GM23248 (cell line): ENCODE measurements at places on chromosomes 6 and 20.
A peak's percentile ranks its signal among the peaks of the same experiment; 100 is the strongest.

- DNase-seq, result peak; percentile 26
Observed at GRCh38 chr6:32397252-32397920, 9.6 kb downstream of the BTNL2 start.

DNA sequence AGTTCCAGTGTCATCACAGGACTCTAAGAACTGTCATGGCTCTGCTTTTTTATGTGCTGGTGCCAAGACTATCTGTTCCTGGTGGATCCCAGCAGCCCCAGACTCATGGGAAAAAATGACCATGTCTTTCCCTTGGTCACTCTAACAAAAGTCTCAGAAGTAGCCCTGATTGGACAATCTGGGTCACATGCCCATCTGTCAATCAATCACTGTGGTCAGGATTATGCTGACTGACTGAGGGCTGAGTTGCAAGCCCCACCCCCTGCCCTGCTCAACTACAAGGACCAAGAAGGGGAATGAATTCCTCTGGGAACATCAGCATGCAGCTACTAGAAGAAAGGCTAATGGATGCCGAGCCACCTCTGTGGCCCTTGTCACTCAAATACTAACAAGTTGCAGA, 91.6 kb downstream of the EDN3 start:
- no peak for DNase-seq

DNA sequence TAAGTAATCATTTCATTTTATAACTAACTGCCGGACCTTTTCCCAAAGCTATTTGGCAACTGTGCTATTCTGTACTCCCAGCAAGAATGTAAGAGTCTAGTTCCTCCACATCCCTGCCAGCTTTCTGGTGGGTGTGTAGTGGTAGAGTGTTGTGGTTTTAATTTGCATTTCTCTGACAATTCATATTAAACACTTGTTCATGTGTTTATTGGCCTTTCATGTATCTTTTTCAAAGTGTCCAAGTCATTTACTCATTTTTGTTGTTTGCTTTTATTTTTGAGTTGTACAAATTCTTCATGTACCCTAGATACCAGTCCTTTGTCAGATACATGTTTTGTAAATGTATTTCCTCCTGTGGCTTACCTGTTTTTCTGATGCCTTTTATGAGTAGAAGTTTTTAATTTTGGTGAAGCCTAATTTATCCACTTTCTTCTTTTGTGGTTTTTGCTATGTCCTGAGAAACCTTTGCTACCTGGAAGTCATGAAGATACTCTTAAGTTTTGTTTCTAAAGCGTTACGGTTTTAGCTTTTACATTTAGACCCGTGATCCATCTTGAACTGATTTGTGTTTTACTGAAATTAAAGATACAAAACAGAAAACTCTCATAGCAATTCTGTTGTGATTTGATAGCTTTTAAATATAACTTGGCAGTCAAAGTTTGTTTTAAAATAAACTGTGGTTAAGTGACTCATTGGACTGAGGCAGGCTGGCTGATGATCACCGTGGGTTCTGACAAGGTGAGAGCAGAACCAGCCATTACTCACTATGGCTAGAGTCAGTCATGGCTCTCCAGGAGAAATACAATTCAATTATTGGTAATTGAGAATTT, 8.0 kb downstream of the MYLIP start:
- DNase-seq, result peak; percentile 91

DNA sequence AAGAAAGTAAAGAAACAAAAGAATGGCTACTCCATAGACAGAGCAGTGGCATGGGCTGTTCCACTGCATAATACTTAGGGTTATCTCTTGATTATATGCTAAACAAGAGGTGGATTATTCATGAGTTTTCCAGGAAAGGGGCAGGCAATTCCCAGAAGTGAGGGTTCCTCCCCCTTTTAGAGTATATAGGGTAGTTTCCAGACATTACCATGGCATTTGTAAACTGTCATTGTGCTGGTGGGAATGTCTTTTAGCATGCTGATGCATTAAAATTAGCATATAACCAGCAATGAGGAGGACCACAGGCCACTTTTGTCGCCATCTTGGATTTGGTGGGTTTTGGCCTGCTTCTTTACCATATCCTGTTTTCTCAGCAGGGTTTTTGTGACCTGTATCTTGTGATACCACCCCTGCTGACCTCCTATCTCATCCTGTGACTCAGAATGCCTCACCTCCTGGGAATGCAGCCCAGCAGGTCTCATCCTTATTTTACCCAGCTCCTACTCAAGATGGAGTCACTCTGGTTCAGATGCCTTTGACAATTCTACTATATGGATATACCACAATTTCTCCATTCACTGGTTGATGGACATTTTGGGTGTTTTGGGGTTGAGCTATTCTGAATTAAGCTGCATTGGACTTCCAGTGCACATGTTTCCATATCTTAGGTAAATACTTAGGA, 280.6 kb downstream of the FARS2 start:
- DNase-seq, result peak; percentile 17

- DNase-seq, result peak; percentile 89
Observed at GRCh38 chr6:42692137-42692911, 30.1 kb downstream of the PRPH2 start.

DNA sequence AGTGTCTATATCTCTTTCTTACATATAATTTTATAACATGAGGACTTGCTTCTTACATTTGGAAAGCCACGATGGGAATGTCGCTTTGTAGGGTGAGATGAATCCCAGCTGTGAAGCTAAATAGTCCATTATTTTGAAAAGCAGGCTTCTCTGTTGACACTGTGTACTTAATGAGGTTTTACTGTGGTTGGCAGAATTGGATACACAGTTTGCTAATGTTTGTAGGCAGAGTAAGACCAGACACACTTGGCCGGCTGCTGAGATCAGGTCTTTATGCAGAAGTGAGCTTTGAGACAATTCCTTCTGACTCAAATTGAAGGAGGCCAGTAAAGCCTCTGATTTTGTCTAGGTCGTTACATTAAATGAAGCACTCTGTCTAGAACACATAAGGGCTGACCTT, 93.0 kb downstream of the NDUFAF5 start:
- no peak for DNase-seq

DNA sequence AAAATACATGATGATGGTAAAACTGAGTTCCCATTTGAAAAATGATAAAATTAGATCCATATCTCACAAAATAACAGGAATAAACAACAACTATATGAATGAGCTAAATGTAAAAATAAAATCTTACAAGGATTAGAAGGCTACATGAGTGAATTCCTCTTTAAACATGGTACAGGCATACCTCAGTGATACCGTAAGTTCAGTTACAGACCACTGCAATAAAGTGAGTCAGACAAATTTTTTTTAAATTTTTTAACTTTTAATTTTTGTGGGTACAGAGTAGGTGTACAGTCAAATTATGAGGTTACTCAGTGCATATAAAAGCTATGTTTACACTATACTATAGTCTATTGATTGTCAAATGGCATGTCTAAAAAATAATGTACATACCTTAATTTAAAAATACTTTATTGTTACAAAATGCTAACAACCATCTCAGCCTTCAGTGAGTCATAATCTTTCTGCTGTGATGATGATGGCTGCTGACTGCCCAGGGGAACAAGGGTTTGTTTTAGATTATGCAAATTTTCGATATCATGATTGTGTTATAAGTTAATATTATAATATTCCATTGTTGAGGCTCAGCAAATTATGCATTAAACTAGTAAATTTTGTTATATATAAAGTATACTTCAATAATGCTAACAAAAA, 222.8 kb upstream of the RUNX2 start:
- peak; percentile 43 for DNase-seq

DNA sequence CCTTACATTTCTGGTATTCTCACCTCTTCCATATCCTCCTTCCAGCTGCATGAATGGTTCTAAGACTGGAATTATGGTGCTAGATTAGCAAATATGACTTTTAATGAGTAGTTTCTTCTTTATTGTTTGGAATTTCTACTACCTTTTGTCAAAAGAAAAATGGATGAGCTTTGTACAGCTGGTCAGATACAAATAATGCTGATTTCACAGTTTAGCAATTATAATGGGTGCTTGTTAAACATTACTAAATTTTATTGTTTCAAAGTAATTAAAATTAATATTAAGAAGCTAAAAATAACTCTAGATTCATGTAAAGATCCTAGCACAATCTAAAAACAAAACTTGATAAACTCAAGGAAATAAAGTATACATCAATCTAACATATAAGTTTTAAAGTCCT, 32.3 kb upstream of the BEND6 start:
- no peak for DNase-seq

GRCh38 chr20:18754030-18754652, 59.4 kb upstream of the SCP2D1 start:
- no peak for DNase-seq

DNA sequence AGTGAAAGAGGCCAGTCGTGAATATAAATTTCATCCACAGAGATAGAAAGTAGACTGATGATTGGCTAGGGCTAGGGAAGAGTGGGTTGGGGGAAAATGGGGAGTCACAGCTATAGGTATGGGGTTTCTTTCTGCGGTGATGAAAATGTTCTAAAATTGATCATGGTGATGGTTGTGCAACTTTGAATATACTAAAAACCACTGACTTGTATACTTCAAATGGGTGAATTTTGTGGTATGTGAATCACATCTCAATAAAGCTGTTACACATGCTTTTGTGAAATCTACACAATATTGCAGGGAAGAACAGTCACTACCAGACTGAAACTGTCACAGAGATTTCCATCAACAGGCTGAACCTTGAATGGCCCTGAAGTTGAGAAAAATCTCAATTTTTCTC, 61.5 kb downstream of the LYRM4 start:
- DNase-seq, result no peak

DNA sequence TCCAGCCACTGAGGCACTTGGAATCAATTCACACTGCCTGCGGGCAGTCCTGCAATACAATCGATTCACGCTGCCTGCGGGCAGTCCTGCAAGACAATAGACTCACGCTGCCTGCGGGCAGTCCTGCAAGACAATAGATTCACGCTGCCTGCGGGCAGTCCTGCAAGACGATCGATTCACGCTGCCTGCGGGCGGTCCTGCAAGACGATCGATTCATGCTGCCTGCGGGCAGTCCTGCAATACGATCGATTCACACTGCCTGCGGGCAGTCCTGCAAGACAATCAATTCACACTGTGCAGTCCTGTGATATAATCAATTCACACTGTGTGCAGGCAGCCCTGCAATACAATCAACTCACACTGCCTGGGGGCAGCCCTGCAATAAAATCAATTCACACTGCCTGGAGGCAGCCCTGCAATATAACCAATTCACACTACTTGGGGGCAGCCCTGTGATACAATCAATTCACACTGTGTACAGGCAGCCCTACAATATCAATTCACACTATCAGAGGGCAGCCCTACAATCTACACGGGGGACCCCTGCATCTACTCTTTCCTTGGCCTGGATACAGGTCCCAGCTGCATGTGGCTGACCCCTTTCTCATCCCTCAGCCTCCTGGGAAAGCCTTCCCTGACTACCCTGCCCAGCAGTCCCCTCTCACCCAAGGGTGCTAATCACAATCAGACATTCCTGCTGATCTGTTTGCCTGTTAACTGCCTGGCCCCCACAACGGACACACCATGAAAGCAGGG, 10.4 kb downstream of the TAF4 start:
- no peak for DNase-seq

GRCh38 chr6:36204068-36204753, 7.7 kb downstream of the BRPF3 start:
- no peak for DNase-seq

- peak; percentile 81 for DNase-seq
Observed at GRCh38 chr6:144415835-144416237, 130.7 kb downstream of the UTRN start.

GRCh38 chr6:132333639-132334520, 67.4 kb downstream of the MOXD1 start:
- DNase-seq, result peak; percentile 88

DNA sequence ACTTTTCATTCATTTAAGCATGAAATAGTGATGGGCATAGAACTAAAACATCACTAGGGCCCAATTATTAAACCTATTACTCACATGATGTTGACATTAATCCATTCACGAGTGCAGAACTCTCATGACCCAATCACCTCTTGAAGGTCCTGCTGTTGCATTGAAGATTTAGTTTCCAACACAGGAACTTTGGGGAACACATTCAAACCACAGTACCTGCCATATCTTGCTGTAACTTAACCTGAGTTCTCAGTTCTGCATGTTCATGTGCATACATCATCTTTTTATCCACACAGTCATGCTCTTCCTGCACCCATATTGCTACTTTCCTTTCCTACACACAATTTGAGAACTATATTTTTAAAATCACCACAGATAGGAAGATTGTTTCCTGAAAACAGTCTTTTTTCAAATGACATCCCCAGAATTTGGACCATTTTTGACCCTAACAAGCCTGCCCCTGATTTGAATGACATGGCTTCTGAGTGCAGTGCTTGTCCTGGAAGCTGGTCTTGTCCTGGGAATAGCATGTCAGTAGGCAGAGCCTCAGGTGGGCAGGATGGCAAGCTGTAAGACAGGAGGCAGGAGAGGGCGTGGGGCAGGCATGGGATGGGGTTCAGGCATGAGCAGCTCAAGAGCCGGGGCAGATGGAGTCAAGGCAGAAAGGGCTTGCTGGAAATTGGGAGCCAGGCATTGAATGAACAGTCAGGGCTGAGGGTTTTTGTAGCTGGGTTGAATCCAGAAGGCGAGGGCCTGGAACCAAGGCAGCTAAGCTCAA, 49.2 kb upstream of the FOXC1 start:
- no peak for DNase-seq

- DNase-seq, result no peak
Observed at GRCh38 chr20:52793339-52793963, 178.7 kb upstream of the TSHZ2 start.

- no peak for DNase-seq
Observed at GRCh38 chr6:130389142-130389541, 23.3 kb downstream of the TMEM200A start.

DNA sequence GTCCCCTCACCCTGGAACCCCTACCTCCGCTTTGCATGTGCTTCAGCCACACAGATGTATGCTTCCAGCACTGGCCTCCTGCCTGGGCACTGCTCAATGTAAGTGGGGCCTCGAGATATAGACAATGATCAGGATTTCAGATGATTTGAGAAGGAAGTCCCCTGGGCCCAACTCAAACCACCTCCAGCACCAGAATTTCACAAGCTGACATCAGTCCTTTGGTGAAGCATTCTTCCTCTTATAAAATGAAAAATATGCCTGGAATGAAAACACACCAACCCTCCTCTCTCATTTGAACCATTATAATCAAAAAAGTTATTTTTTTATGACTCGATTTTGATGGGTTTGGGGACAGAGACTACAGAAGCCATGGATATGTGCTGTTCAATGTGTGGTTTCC, 48.5 kb downstream of the BTBD3 start:
- no peak for DNase-seq

DNA sequence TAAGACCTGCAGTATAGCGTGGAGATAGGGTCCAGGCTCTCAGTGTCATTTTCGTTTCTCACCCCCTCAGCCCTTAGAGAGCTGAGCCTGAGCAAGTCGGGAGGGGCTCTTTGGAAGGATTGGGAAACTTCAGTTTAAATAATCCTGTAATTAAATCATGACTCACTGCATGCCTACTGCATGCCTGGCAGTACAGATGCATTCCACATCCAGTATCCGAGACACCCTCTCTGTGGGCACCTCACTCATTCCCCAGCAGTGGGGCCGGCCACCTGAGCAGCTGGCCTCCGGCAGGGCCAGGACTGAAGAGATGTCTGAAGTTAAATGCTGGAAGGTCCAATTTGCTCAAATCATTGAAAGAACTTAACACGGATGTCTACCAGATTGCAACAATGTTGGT, 316.6 kb downstream of the THBS2 start:
- peak; percentile 79 for DNase-seq
